ENCODE measurements at places on chromosomes 6 and 20.

- DNase-seq: no peak
Measured at GRCh38 chr20:19697415-19697814, 60.6 kb upstream of the RIN2 start.

GRCh38 chr6:20686142-20686541 is 151.9 kb downstream of the CDKAL1 start:
- no peak for DNase-seq

DNA sequence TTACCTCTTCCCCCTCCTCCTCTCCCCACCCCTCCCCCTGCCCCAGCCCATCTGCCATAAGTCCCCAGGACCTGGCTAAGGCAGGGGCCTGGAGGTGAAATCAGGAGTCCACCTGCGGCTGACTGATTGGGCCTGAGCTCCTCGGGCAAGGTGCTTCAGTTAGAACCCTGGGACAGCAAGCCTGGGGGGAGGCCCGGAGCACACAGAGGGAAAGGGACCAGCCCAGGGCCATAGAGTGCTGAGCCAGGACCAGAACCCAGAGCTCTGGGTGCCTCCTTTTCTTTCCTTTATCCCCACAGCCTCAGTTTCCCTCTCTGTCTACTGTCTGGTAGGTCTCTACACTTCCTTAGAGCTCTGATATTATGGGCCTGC is 35.7 kb upstream of the VEGFA start:
- no peak for DNase-seq

DNA sequence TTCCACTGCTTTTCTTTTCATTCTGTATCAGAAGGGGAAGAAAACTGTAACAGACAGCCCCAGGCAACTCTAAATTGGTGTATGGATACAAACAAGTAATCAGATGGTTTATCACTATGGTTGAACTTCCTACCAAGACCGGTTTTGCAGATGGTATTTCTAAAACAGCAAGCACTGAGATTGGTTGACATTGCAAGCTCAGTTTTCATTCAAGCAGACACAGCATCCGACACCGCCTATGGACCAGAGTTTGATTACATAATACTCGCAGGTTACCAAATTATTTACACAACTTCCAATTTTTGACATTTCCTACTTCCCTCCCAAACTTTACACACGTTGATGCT is 209.9 kb downstream of the ALDH8A1 start:
- no peak for DNase-seq

DNA sequence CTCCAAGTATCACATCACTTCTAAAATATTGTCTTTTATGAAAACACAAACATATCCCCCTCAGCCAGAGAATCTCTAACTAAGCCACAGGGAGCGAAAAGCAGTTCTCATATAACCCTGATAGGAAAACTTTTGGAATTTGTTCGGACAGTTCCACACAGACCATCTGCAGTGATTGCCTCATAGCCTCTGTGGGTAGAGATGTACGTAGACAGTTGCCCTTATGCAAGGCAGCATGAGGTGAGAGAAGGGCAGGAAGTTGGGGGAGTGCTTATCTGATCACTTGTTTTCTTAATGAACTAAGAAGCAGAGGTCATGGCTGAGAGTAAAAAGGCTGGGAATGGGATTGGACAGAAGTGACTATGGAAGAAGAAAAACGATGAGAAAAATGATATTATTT is 39.6 kb downstream of the SLC23A2 start:
- no peak for DNase-seq

DNA sequence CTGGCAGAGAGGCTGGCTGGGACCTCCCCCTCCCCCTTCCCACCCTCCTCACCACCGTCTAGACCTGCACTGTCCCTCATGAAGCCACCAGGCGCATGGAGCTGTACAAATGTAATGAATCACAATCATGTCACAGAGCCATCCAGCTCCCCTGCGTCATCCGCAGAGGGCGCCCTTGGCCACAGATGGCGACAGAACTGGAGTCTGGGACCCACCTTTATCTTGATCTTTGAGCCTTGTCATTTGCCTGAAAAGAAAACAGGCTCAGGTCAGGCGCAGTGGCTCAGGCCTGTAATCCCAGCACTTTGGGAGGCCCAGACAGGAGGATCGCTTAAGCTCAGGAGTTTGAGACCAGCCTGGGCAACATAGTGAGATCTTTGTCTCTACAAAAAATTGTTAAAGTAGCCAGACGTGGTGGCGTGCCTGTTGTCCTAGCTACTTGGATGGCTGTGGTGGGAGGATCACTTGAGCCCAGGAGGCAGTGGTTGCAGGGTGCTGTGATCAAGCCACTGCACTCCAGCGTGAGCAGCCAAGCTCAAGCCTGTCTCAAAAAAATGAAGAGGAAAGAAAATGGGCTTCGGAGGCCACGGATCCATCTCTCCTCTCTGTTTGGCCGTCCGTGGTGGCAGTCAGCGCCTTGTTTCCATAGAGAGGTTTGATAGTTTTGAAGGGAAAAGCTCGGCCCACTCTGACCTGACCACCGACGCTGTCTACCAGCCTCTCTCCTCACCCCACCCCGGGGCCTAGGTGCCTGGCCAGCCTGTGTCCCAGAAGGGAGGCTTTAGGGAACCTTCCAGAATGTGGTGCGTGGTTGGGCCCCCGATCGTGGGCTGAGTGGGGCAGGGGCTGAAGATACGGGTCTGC is 6.2 kb downstream of the COL9A3 start:
- no peak for DNase-seq

GRCh38 chr20:38246357-38247165 is 14.0 kb downstream of the KIAA1755 start:
- no peak for DNase-seq

DNA sequence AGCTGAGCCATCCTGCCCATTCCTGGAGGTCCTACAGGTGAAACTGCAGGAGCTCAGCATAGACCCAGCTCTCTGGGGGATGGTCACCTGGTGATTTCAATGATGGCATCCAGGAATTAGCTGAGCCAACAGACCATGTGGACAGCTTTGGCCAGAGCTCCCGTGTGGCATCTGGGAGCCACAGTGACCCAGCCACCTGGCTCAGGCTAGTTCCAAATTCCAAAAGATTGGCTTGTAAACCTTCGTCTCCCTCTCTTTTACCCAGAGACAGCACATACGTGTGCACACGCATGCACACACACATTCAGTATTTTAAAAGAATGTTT is 44.0 kb downstream of the SIRPA start:
- no peak for DNase-seq

GRCh38 chr20:61249626-61250025 is 2.4 kb upstream of the CDH4 start:
- DNase-seq: no peak

- DNase-seq: no peak
Measured at GRCh38 chr6:105279463-105279862, 99.6 kb upstream of the POPDC3 start.

DNA sequence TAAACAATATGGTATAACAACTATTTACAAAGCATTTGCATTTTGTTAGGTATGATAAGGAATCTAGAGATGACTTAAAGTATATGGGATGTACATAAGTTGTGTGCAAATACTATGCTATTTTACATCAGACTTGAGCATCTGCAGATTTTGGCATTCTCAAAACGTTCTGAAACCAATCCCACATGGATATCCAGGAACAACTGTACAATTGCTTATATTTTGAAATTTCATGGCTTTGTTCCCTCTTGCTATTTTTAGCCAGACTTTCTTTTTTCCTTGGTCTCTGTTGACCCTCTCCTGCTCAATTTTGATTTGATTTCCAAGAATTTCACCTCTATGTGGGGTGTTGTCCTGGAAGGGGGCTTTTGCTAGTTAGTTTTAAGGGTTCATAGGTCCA is 32.9 kb upstream of the UST start:
- no peak for DNase-seq

DNA sequence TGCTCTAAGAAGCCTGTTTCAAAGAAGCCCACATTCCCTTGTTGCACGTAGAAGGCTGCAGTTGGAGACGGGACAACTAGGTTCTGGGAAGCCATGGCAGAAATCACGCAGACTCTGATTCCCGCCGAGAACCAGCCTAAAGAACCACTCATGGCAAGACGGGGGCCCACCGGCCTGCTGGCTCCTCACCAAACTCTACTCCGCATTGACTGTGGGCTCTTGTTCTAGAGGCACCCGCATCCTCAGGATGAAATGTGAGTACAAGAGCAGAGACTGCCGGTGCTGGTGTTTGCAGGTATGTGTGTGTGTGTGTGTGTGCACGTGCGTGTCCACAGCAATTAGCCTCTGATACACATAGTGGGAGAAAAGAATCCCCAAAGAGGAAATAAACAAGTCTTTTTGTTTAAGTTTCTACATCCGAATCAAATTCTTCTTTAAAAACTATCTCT is 42.3 kb upstream of the NR2E1 start:
- DNase-seq: no peak

DNA sequence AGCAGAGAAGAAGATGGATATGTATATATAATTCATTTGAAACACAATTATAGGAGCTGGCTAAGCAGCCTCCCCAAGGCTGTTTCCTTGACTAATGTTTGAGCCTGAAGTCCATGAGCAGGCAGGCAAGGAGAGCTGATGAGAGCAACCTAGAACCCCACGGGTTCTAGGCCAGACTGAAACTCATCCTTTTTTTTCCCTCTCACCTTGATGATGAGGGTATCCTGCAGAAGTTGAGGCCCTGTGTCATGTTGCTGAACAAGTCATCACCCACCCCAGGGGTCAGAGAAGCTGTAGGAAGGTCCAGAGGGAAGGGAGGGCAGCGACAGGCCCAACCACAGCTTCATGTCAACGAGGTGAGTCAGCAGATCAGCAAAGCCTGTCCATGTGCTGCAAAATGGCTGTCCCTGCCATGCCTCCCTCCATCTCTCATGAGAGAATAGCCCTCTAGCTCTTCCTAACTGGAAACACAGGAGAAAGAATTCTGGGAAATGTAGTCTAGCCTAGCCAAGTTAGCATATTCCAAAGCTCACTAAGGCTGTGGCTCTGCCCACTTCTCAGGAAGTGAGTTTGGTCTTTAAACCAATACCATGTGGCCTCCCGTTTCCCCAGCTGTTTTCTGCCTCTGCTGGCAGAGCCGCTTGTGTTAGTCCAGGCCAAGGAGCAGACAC is 91.3 kb upstream of the DTNBP1 start:
- DNase-seq: no peak

- no peak for DNase-seq
Measured at GRCh38 chr20:25480156-25480555, 72.7 kb downstream of the GINS1 start.

DNA sequence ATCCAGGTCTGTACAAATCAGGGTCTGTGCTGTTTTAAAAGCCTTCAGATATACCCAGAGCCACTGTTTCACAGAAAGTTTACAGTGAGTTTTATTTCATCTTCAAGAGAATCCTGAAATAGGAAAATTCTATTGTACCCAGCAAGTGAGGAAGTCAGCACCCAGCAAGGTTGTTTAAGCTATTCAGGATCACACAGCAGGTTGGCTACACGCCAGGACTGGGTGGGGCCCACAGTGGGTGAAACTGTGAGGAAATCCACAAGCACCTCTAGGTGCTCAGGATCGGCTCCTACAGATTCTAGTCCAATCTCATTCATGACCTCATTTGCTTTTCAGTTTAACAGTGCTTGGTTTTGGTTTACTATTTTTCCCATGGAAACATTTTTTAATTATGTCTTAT is 128.9 kb downstream of the SYNDIG1 start:
- no peak for DNase-seq

DNA sequence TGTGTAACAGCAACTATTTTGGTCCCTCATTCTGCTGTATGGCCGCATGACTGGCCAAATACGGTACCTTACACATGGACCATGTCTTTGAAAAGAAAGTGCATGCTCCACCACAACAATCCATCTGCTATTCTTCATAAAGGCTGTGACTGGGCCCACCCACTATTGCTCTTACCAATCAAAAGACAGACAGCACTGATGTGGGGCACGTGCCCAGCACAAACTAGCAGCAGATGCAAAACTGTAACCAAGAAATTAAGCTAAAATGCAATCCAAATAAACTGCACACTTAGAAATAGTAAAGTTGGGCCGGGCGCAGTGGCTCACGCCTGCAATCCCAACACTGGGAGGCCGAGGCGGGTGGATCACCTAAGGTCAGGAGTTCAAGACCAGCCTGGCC is 20.5 kb downstream of the MDN1 start:
- DNase-seq: no peak

DNA sequence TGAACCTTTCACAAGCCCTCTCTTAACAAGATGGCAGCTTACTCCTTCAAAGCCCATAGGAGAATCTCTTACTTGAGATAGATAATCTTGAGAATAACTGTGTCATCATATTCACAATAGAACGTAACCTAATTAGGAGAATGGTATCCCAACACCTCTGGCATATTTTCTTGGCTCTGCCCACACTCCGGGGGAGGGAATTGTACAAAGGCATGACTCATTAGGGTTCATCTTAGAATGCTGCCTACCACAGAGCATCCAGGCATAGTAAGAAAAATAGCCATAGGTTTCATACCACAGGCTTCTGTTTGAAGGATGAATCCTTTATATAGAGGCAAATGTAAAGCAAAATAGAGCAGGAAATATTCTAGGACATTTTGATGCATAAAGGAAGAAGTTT is 1100.6 kb upstream of the CITED2 start:
- DNase-seq: no peak

All from stimulated activated CD8-positive, alpha-beta memory T cell treated with anti-CD3 and anti-CD28 coated beads, Interleukin-4, amount 100 ng/mL, for 24 hours (primary cell).